EH (cell line): ENCODE measurements at places on chromosomes 12 and 14.

- peak; percentile 46 for DNase-seq
Measured at GRCh38 chr12:29148596-29148910, 525 bp upstream of the FAR2 start.

DNA sequence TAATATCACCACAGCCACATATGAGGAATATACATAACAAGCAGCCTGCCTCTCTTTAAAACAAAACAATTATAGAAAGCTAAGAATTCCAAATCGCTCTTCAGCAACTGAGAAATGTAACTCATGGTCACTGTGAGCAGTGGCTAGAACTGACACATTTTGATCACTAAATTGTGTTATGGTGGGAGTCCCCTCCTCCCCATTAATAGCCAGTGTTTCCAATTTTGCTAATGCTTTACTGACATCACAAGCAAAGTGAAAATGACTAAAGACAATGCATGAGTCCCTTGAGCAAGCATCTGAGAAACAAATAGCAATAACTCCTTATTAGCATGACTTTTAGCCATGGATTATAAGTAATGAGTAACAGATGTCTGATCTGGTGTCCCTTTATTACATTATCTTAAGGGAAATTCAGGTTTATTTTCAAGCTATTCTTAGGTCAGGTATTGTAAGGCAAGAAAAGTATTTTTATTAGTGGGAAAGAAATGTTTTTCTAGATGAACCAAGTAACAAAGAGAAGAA, 148.3 kb downstream of the KCNH5 start:
- DNase-seq: no peak

GRCh38 chr12:31011746-31012566, 61.7 kb upstream of the DDX11 start:
- DNase-seq: peak; percentile 7

DNA sequence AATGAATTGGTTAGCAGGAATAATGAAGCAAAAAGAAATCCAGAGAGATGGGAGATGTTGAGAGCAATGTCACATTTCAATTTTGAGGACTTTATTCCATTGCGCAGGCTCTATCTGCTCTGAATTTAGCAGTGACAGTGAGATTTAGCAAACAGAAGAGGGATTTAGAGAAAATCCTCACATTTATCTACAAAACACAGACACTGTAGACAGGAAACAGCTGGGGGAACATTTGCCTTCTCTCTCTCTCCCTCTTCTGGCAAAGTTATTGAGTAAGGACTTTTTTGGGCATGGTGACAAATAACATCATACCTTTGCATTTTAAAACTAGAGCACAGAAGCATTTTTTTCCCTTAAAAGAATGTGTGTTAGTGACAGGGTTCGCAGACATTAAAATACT, at the start of gene IGF1:
IGF1 (minus strand) TSS at position 158 of the 400 bp plus-strand sequence. CDS start 182 bp downstream, outside the sequence.
- peak; percentile 72 for DNase-seq

DNA sequence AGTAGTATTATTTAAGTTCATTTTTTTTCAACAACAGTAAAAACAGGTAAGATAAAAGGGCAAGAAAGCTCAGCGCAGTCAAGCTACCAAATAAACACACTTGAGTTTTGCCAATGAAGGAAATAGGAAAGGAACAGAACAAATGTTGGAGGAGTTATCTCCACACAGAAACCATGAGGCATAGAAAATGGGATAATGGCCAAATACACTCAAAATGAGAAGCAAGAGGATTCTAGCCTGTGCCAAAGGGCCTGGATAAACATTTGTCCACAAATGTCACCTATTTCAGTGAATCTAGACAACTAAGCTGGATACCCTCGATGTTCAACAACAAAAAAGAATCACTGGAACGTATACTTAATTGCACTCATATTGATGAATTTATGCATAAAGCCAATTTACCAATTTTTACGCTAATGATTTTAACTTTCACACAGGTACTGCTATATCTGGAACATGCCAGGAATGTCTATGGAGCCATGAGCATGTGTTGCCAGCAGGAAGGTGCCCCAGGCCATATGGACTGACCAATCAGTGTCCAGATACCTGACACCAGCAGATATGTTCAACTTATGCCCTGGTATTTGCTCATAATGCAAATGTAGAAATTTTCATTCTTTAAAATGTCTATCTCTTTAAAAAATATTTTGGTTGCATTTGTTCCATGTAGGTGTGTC, 21.1 kb downstream of the ST8SIA1 start:
- DNase-seq: no peak
